Peyer's patch (tissue), 4 donors: ENCODE measurements at places on chromosomes 12 and 14.

GRCh38 chr12:102503056-102503681 is 22.8 kb upstream of the IGF1 start:
- no peak for DNase-seq

DNA sequence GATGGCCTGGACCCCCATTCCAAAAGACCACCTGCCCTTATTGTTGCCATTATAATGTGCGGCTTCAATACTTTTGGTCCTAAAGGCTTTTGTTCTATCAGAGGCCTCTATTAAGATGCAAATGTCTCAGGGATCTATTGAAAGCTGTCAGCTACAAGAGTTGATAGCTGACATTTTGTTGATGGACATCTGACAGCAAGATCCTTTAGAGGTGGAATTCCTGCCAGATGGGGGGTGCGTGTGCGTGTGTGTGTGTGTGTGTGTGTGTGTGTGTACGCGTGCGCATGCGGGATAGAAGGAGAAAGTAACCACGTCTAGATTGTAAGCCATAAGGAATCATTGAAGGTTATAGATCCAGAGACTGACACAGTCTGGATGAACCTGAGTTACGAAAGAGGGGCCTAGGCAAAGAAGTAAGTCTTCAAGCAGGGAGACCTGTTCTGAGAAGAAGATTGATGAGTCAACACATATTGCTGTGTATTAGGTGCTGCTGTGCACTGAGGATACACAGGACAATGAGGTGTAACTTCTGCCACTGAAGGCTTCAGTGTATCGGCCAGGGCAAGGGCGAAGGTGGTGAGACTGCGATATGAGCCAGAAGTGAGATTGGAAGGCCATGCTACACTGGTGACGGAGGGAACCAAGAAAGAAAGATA is 89.2 kb downstream of the PRMT8 start:
- no peak for DNase-seq

GRCh38 chr12:119375075-119375882 is 40.8 kb downstream of the CCDC60 start:
- DNase-seq = no peak

- DNase-seq = no peak
Observed at GRCh38 chr14:36512585-36513003, 7.4 kb downstream of the NKX2-1 start.

- no peak for DNase-seq
Observed at GRCh38 chr12:1731019-1731687, 40.3 kb downstream of the ADIPOR2 start.
